ENCODE measurements at places on chromosomes 2 and 18. TPM values are rescaled to one million over a fixed set of nuclear protein-coding genes. Genes with fewer than 3 reads are reported as not detected.

PJVK gene
- 2.2 TPM for total RNA-seq

SERPINB7 gene
- not detected for total RNA-seq

PLCL1 gene
- 11.6 TPM for total RNA-seq

STPG4 gene
- total RNA-seq: 0.90 TPM

ALPG gene
- not detected for total RNA-seq

KANSL1L gene
- total RNA-seq: 44.1 TPM

CCDC85A gene
- total RNA-seq: 2.7 TPM

DNA sequence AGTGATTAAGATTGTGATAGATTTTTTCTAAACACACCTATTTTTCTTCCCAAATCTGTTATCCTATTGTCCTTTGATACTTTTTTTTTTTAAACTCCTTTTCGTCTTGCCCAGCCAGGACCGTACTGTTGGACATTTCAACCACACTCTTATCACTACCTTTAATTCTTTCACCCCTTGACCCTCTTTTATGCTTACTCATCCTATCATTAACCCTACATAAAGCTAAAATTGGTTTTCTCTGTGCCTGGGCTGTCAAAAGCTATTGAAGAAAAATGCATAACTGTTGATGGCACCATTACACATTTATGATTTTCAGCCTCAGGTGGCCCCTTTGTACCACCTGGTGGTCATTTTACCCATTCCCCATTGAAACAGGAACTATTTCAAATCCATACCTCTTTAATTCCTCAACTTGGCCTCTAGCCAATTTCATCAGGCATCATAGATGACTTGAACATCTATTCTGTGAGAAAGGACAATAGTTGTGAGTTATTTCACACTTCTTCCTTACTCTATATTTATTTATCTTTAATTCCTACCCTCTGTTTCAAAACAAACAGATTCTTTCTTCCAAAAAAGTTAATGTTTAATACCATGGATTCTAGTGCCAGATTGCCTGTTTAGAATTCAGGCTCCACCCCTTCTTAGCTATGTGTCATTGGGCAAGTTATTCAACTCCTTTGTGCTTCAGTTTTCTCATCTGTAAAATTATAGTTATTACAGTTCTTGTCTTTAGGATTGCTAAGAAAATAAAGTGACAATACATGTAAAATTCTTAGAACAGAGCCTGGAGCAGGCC is 258.6 kb downstream of the CAMKMT start:
- DNase-seq: no peak

- DNase-seq: no peak
Observed at GRCh38 chr2:64119369-64119768, 24.9 kb downstream of the PELI1 start.

DNA sequence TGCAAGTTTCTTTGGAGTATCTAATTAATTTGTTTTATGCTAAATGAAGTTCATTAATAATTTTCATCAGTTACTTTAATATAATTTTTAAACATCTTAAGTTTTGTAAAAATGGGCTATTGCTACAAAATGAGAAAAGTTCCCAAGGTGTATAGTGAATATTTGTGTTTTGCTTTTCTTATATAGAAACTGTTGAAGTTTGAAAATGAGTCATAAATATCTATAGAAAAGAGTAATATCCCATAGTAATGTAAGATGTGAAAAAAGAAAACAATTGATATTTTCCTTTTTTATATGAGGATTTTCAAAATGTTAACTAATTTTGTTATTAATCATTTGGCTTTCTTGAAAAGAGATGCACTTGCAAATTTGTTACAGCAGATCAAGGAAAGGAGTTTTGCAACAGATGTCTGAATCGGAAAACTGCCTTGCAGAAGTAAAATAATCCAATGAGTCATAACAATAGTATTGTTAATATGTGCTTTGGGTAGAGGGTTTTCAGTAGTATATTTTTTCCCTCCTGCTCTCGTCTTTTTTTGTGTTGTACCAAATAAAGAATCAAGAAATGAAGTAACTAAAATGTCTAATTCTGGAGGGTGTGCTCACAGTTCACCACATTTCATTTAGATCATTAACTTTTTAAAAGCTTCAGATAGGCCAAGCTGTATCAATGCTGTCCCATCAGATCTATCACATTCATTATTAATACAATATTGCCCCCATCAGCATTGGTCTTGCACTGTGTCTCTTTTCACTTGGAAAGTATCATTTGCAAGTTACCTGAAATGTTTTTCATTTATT is 15.5 kb downstream of the DUSP19 start:
- DNase-seq: no peak

GRCh38 chr2:39898934-39899333 is 119.9 kb upstream of the THUMPD2 start:
- DNase-seq: no peak

- DNase-seq: no peak
Observed at GRCh38 chr2:140577453-140577852, 1553.4 kb downstream of the LRP1B start.

DNA sequence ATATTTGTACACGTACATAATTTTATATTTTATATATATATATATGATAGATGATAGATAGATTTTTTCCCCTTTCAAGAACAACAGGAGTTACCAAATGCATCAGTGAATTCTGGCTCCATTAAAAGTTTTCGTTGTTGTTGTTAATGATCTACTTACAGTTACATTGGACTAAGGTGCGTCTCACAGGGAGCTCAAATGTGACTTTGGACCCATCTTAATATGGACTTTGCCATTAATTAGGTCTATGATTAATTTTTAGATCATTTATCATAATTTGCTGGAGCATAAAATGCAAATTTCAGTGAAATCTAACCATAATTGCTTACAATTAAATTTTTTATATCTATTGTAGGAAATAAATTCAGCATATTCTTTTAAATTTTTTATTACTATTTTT is 261.6 kb downstream of the NRXN1 start:
- DNase-seq: no peak

GRCh38 chr18:26491194-26491816 is 57.0 kb downstream of the KCTD1 start:
- no peak for DNase-seq

DNA sequence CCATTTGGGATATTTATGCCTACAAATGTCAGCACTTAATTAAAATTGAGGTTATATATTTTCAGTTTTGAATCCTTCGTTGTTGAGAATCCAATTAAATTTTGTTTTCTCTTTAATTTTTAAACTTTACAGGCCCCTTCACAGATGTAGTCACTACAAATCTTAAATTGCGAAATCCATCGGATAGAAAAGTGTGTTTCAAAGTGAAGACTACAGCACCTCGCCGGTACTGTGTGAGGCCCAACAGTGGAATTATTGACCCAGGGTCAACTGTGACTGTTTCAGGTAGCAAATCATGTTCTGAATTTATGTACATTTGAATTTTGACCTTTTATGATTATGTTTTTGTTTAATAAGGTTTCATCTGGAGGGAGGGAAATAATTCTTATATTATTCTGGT is 17.9 kb downstream of the VAPA start:
- DNase-seq: no peak
